Hepatocyte (in vitro differentiated cells): ENCODE measurements at places on chromosomes 6 and 20. TPM values are rescaled to one million over a fixed set of nuclear protein-coding genes. Genes with fewer than 3 reads are reported as not detected.

The ALDH8A1 gene
- total RNA-seq: 9.9 and 11.0 TPM in 2 replicates

The RSPO3 gene
- total RNA-seq: 1.9 and 4.8 TPM in 2 replicates

DNA sequence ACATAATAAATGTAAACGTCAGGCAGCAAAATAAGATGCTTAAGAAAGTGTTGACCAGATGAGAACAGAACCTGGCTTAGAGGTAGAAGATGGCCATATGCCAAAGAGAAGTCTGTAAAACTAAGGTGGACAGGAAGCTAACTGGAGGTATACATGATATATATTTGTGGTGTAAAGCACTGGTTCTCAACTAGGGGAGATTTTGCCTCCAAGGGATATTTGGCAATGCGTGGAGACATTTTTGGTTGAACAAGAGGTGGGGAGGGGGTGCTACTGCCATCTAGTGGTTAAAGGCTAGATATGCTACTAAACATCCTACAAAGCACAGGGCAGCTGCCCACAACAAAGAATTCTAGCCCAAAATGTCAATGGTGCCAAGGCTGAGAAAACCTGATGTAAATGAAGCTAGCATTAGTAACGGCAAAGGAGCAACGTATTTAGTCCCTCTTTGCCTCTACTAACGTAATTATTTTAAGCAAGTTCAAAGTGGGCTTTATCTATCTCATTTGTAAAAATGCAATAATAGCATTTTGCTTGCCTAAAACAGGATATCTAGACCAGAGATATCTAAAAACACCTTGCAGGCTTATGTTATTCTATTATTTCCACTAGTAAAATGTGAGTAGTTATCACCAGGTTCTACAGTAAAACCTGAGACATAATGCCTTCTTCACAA is 182.6 kb downstream of the RNGTT start:
- peak; percentile 78 for DNase-seq

GRCh38 chr6:135281227-135281626 is 100.1 kb downstream of the MYB start:
- no peak for DNase-seq

GRCh38 chr6:111105578-111105977 is 18.3 kb downstream of the SLC16A10 start:
- DNase-seq: peak; percentile 86

GRCh38 chr20:64206614-64207013 is 42.4 kb downstream of the MYT1 start:
- no peak for DNase-seq

DNA sequence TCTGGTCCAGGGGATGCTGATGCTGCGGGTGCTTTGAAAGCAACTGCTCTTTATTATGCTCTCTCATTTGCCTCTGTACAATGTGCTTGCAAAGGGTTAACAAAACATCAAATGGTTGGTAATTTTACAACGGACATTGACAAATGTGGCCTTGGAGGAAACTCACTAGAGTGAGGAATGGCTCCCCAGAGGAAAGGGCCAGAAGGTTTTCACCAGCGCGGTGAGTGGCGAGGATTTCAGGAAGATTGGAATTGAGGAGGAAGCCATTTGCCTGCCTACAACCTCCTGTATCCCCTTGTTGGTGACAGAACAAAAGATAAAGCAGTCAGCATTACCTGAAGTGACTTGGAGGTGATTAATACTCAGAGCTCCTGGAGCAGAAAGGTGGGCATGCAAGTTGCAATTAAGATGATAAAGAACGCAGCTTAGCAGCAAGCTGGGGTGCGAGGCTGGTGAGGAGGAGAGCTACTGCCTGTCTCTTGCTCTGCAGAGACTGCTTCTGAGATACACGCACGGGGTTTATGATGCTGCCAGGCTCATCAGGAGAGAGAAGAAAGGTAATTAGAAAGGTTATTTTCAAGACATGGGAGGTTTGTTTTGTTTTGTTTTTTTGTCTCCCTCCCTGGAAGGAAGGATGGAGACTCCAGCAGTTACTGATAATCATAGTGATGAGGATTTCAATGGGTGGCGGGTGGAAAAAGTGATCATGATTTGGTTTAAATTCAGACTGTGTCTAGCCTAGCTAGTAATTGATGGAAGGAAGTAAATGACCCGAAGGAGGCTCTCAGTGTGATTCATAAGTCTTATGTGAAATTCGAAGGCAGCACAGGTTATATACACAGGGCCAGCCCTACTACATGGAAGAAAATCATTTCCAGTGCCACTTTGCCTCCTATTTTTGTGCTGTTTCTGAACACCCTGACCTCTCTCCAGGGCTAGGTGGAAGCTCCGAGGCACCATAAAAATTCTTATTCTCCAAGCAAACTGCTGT is 141.6 kb upstream of the DTNBP1 start:
- no peak for DNase-seq

DNA sequence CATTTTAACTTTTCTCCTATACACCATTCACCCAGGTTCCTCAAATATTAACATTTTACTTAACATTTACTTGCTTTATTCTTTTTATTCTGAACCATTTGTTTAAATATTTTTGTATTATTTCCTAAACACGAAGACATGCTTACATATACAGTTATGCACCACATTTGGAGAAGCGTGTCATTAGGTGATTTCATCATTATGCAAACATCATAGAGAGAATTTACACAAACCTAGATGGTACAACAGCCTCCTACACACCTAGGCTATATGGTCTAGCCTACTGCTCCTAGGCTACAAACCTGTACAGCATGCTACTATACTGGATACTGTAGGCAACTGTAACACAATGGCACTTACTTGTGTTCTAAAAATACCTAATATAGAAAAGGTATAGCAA is 6.6 kb downstream of the TDP2 start:
- DNase-seq: no peak

The RRAGD gene
- 22.5 and 28.1 TPM in 2 replicates for total RNA-seq

The WFDC10B gene
- 2.6 TPM in 1 of 2 replicates, not detected in the other for total RNA-seq

The TAAR5 gene
- total RNA-seq: not detected in 2 replicates

The DDX43 gene
- not detected in 2 replicates for total RNA-seq

GRCh38 chr6:31763619-31763940 is 1.1 kb downstream of the SAPCD1 start:
- DNase-seq: no peak

- DNase-seq: peak; percentile 38
These were observed 34.3 kb upstream of the COL9A1 start for GRCh38 chr6:70336996-70337742.

The TAB2 gene
- total RNA-seq: 51.3 and 51.9 TPM in 2 replicates

GRCh38 chr6:31791324-31792089 is 4.0 kb downstream of the VARS1 start:
- DNase-seq: peak; percentile 77

DNA sequence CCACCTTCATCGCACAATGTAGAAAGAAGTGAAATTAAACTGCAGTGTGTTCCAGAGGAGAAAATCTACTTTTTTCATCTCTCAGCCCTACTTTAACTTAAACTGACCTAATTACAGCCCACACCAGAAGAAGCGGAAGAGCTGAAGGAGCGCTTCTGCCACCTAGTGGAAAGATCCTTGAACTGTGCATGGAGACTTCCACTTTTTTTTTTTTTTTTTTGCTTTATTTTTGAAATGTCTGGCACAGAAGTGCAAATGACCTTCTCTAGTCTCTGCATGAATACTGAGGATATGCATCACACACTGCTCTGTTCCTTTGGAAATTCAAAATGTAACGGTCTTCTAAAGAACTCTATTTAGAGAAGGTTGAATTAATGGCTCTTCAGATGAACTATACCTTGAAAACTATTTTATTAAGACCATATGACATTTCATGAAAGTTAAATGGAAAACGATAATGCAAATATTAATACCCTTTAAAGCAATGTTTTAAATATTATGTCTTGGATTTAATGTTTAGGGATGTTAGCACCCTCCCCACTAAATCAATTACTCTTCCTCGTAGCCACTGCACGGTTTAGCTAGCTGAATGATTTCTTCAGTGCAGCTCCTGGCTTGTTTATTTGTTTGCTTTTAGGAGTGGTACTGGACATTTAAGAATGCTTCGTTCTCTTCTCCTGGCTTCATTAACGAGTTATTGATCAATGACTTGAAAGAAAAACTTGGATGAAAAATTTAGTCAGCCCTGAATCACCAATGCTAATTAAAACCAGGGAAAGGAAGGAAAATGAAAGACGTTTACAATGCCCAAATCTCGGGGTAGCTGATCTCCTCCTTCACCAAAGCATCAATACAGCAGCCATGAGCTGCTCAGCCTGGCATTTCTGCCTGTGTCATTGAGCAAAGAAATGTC is 569.6 kb upstream of the GJE1 start:
- peak; percentile 87 for DNase-seq

The FAM83C gene
- not detected in 2 replicates for total RNA-seq

- peak; percentile 30 for DNase-seq
These were observed 153.3 kb downstream of the SCML4 start for GRCh38 chr6:107670792-107671199.

DNA sequence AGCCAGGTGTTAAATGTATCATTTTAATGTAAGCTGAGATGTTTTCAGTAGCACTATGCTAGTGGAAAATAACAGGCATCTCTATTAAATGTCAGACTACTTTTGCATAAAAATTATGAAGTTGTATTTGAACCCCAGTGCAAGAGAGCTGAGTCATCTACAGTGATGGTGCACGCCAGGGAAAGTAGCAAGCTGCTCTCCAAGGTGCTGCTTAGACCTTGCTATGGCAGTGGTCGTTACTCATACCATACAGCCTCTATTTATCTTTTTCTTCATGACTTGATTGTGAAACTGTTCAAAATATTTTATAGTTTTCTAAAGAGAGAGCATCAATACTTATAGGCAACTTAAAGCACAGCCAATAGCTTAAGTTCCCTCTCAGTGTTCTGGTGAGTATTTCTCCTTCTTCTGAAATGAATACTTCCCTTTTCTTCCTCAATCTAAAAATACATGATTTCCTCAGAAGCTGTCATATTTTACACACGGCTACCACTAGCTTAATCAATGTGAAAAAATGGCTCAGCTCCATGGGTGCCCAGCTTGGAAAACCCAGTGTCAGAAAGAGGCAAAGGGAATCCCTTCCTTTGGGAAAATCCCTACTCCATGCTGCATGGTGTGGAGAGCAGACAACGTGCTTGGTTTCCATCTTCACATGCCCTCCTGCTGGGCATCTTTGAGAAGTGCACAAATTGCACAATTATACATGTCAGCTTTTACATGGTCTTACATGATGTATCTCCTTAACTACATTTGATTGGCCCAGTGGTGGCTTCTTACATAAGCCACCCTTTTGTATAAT is 105.6 kb downstream of the ELOVL4 start:
- DNase-seq: no peak
